ENCODE measurements at places on chromosomes 16 and 17.

- DNase-seq, result no peak
Observed at GRCh38 chr17:17346428-17347233, 43.5 kb downstream of the NT5M start.

DNA sequence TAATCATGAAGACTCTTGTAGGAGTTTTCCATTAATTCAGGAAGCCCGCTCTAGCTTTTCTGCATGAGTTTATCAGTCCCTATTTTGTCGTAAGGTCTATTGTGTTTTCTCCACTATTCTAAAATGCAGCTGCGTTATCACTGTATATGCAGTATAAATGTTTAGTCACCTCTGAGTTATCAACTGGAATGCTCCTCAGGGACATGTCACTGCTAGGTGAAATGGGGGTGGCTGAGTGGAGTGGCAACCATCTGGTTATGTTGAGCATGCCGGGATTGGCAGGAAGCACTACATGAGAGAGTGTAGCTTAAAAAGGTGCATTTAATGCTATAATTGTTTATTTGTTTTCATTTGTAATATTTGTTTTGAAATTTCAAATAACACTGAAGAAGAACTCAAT, 285.2 kb upstream of the ELAC2 start:
- no peak for DNase-seq

DNA sequence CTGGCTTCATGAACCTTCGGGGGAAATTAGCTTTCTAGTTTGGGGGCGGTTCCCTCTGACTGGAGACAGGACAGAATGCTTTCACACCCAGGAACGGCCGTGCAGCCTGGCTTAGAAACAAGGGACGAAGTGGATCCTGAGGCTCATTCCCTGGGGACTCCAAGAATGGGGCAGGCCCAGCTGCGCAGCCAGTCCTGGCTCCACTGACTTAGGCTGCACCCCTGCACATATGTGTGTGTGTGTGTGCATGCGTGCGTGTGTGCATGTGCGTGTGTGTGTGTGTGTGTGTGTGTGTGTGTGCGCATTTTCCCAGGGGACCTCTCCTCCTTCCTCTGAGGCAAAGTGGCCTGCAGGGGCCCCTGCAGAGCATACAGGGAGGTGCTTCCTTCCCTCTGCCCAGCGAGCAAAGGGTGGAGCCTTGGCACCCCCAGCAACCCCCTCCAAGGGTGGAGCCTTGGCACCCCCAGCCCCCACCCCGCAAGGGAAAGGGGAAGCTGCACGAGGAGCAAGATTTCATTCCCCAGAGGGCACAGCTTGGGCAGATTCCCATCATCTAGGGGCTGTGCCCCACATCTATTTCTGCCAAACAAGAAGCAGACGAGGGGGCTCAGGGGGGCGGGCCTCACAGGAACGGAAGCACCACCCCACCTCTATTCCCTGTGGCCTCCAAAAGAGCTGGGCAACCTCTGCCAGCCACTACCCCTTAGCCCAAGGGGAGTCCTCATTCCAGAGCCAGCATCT, 97.6 kb upstream of the CBX4 start:
- no peak for DNase-seq

- DNase-seq, result peak; percentile 33
Observed at GRCh38 chr16:56547120-56547948, 17.5 kb upstream of the MT4 start.

DNA sequence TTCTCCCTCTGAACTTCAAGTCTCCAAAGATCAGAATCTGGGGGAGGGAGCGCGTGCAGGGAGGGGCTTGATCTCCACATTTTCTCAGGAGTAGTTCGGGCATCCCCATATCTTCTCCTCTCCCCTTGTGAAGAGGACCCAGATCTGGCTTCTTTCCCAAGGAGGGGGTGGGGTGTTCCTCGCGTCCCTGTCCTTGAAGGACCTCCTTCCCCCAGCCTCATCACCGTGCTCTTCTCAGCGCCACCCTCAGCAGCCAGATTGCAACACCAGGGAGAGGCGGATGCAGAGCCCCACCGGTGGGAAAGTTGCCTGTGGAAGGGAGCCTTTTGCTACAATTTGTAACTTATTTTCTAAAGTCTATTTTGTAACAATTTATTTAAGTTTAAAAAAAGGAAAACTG, 5.7 kb downstream of the PRSS53 start:
- DNase-seq, result no peak

GRCh38 chr17:28467456-28468025, 5.9 kb upstream of the SLC13A2 start:
- peak; percentile 2 for DNase-seq

DNA sequence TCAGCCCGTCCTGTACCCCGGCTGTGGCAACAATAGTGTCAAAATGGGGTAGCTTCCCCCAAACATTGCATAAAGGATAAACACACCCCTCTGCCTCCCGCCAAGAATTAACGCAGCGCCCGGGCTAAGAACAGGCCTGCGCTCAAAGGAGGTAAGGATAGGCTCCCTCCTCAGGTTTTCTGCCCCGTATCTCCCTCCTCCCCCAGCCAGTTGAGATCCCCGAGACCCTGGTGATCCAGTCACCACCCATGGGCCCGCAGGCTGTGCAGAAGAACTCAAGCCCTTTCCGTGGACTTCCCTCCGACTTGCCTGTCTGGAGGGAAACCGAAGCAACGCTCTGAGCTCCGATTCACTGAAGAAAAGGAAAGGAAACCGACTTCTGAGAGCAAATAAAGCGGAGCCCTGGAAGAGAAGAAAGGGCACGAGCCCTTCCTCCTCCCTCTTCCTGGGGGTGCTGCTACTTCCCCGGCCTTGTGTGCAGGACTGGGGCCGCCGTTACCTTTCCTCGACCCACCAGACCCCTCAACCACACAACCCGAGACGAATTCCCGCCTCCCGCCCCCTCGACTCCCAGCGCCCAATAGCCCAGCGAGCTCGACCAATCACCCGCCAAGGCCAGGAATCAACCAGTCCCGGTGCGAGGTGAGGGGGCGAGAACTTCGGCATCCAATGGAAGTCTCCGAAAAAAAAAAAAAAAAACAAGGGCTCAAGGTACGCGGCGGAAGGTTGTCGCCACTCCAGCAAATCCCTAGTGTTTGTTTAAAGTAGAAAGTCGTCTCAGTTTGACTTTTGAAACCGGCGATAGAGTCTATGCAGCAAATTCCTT, at the start of gene BRIP1:
TSS of gene BRIP1 (minus strand) at position 554 of the 826 bp plus-strand sequence. CDS start 1,989 bp downstream, outside the sequence.
- peak; percentile 96 for DNase-seq

DNA sequence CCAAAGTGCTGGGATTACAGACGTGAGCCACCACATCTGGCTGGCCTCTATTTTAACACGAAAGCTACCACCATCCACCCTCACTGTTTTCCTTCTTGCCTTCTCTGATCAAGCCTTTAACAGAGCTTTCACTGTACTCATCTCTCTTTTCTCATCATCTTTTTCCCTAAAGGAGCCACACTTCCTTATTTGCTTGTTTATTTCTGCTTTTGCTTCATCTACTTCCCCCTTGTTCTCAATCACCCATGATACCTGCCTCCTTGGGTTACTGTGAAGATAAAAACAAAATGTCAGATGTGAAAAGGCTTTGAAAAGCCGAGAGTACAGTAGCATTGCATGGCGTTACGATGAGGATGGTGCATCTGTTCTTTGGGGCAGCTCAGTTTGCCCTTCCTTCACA, 79.9 kb downstream of the ZNF18 start:
- DNase-seq, result no peak

GRCh38 chr17:81553616-81554181, 1.5 kb upstream of the FAAP100 start:
- DNase-seq, result peak; percentile 94

- peak; percentile 72 for DNase-seq
Observed at GRCh38 chr16:70735141-70735979, 49.5 kb upstream of the MTSS2 start.

GRCh38 chr17:56186222-56186786, 33.0 kb downstream of the ANKFN1 start:
- peak; percentile 91 for DNase-seq

- no peak for DNase-seq
Observed at GRCh38 chr16:31009894-31010584, 399 bp downstream of the STX1B start.

GRCh38 chr17:78001182-78001581, 42.7 kb downstream of the TNRC6C start:
- DNase-seq, result no peak

DNA sequence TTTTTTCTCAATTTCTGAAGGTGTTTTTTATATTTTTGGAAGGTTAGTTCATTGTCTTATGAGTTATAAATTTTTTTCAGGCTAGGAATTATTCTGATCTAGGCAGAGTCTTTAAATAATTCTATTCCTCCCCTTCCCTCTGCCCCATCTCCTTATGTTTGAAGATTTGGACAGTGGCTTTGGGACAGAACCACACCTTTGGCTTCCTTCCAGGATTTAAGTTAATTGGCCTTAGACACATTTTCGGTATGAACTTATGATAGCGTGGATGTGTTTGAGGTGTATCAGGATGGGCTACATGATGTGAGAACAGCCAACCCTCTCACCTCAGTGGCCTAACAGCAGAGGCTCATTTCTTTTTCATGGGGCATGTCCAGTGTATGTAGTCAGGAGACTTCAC, 24.3 kb downstream of the EPN2 start:
- DNase-seq, result no peak

DNA sequence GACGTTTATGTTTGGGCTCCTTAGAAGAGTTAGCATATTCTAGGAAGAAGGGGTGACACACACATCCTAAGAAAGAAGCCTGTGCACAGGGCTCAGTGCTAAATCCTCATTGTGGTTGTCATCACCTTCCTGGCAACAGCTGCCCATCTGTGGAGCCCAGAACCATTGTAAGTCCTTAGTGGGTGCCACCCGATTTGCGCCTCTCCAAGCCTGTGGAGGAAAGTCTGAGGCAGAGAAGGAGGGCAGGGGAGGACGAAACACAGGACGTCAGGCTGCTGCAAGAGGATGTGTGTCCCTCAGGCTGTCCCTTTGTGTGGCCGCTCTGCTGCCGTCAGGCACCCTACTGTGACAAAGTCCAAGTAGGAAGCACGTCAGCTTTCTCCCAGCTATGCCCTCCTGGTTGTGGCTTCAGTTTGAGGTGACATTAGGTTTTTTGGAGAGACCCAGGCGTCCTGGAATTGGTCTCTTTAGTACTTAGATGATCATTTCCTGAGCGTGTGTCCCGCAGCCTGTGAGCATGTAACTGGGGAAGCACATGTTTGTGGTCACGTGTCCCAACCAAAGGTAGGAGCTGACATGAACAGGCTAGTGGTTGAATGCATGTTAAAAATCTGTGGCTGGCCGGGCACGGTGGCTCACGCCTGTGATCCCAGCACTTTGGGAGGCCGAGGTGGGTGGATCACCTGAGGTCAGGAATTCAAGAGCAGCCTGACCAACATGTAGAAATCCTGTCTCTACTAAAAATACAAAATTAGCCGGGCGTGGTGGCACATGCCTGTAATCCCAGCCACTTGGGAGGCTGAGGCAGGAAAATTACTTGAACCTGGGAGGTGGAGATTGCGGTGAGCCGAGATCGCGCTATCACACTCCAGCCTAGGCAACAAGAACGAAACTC, 10.7 kb downstream of the CLUAP1 start:
- DNase-seq, result no peak

DNA sequence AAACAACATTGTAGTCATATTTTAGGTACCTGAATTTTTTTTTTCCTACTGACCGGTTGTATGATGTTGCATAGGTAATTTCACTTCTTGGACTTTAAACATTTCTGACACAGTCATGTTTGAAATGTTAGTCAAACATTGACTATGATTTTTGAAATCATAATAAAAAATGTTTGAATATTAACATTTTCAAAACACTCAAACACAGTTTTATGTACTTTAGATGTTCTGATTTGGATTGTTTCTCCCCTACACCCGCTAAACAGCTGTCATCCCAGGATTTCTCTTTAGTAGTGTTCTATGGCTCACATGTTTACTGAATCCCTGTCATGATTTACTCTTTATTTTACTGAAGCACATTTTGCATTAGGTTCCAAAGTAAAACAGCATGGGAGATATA, 102.9 kb upstream of the NPEPPS start:
- DNase-seq, result no peak

GRCh38 chr17:42653179-42654124, 5.6 kb upstream of the TUBG2 start:
- DNase-seq, result peak; percentile 73

- no peak for DNase-seq
Observed at GRCh38 chr17:71286625-71287024, 834.2 kb upstream of the SOX9 start.

GRCh38 chr17:48269209-48269608, 160.8 kb downstream of the SKAP1 start:
- DNase-seq, result no peak
